ENCODE measurements at places on chromosomes 13 and 19. TPM values are rescaled to one million over a fixed set of nuclear protein-coding genes. Genes with fewer than 3 reads are reported as not detected.

DNA sequence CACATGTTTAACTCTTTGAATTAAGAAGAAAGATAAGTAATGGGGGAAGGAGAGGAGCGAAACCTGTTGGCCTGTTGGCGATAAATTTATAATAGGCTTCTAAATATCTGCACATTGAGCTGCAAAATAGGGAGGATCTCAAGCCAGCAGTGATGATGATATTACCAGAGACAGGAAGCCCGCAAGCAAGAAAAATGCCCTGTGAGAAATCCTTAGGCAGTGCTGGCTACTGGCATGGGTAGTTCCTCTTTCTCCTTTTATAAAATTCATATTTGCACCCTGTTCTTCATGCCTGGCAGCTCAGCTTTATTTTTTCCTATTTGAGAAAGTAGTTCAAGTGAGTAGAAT is 858 bp upstream of the USP12 start:
- no peak for DNase-seq

DNA sequence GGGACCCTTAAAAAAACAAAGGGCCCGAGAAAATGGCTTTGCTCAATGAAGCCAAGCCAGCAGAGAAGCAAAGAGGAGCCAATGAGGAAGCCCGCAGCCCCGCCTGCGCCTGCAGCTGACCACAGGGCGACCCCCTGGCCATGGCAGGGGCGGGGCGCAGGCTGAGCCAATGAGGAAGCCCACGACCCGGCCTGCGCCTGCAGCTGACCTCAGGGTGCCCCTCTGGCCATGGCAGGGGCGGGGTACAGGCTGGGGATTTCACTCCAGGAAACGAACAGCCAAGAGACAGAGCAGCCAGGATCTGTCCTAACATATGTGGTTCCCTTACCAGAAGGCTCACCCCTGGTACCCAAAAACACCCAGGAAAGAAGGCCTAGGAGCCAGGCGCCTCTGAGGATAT is 101.4 kb downstream of the STK24 start:
- DNase-seq: peak; percentile 20

DNA sequence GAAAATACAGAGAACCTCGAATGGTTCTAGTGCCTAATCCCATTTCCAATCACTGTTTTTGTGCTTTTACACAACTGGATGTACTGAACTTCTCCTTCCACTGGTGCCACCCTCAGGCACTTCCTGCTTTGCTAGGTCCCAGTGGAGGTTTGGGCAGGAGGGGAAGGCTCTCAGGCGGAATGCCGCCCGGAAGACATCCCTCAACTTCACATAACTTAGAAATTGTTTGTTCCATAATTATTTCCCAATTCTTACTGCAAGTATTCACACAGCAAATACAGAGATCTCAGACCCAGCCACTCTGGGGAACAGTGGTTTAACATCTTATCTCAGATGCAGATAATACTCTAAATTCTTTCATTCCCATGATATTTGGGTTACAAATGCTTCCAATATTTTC is 195.7 kb upstream of the IPO5 start:
- no peak for DNase-seq

DNA sequence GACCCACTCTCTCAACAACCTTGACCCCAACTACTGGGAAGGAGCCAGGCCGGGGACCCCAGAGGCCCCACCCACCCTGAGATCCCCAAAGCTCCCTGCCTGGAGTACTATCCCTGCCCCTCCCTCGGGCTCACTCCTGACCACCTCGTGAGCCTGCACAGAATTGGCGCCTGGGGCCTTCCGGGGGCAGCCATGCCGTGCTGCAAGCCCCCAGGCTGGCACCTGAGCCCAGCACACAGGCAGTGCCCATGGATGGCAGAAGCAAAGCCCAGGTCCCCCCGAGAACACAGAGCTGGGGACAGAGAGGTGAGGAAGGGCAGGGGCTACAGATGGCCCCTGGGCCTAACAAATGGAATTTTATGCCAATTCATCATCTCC is 13.9 kb downstream of the LSM4 start:
- DNase-seq: no peak

GRCh38 chr13:43143591-43143990 is 120.2 kb downstream of the DNAJC15 start:
- DNase-seq: no peak

DNA sequence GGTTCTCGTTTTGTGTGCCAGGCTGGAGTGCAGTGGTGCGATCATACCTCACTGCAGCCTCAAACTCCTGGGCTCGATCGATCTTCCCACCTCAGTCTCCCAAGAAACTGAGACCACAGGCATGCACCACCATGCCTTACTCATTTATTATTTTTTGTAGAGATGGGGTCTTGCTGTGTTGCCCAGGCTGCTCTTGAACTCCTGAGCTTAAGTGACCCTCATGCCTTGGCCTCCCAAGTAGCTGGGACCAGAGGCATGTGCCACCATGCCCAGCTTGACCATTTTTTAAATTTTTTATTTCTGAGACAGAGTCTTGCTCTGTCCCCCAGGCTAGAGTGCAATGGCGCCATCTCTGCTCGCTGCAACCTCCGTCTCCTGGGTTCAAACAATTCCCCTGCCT is 10.2 kb upstream of the GNA11 start:
- DNase-seq: no peak

DNA sequence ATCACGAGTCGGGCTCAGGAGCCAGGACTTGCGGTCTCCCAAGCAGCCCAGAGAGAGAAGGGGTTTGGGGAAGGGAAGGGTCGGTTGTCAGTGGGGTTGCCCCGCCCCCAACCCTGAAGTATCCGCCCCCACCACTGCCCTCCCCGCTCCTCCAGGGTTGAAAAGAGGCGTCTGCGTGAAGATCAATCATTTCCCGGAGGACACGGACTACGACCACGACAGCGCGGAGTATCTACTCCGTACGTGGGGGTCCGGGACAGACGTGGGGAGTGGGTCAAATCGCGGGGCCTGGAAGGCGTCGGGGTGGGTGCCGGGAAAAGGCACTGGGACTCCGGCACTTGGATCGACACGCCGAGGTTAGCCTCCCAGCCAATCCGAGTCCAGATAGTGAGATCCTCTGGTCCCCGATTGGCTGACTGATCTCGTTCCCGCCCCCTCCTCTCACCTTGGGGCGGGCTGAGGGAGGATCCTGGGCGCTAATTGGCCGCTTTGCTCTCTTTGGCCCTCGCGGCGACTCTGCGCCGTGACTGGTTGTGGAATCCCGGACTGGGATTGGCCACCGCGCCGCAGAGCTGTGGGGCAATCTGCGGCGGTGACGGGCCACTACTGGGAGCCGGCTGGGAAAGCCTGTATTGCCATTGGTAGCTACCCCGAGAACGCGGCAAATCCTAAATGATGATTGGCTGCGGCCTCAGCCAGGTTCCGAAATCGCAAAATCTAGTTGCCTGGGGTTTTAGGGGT is 13.3 kb upstream of the CACNG6 start:
- peak; percentile 96 for DNase-seq

DNA sequence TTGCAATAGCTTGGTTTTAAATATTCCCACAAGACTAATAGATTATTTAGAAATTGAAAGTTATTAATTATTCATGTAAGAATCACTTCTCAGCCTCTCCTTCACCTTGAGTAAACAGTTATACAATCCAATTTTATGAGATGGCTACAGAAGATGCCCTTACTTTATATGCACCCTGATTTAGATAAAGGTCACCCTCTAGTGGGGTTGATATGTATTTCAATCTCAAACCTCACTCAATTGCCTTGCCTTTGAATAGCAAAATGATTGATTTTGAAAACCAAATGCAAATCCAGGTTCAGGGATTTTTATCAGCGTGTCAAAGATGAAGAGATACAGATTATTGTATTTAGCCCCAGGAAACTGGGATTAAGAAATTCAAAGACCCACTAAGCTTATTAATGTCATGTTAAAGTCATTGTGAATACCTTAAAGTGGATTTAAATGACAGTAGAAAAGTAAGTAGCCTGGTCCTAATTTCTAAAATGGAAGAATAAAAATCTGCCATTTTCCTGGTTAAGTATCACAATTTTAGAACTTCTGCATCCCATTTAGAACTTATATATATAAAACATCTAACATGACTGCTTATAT is 305.1 kb downstream of the ITGBL1 start:
- peak; percentile 63 for DNase-seq

CFD gene
- 2.2 TPM for total RNA-seq

- DNase-seq: peak; percentile 6
These were observed 545.1 kb downstream of the EFNB2 start for GRCh38 chr13:105990256-105990958.

GRCh38 chr19:38869836-38870607 is 8.1 kb downstream of the RINL start:
- no peak for DNase-seq

Measured in dermis microvascular lymphatic vessel endothelial cell (primary cell).